NCI-H187 treated with DMSO at 0.1 percent for 48 hours (cell line): ENCODE measurements at places on chromosomes 11 and 22.
A peak's percentile ranks its signal among the peaks of the same experiment; 100 is the strongest.

- DNase-seq, result no peak
Observed at GRCh38 chr11:24589064-24589463, 92.2 kb downstream of the LUZP2 start.

- no peak for DNase-seq
Observed at GRCh38 chr11:8040921-8041285, 40.1 kb upstream of the TUB start.

- DNase-seq, result no peak
Observed at GRCh38 chr11:50075856-50076255, 43.2 kb downstream of the OR4C45 start.

- DNase-seq, result no peak
Observed at GRCh38 chr11:61505640-61506155, 2.9 kb upstream of the LRRC10B start.

DNA sequence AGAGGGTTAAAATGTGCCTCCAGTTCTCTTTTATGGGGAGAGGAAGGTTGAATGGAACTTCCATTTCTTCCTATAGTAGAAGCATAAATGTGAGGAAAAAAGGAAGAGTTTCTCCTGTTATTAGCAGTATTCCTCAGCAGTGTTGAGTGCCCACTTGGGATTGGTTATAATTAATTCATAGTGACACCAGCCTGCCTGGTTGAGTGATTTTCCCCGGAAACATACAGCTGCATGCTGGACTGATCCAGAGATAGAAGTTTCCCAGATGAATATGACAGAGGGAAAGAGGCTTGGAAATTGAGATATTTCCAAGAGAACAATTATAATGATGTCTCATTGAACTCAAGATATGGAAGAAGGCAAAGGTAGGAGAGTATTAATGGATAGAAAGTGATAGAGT is 28.3 kb downstream of the RAB39A start:
- no peak for DNase-seq

DNA sequence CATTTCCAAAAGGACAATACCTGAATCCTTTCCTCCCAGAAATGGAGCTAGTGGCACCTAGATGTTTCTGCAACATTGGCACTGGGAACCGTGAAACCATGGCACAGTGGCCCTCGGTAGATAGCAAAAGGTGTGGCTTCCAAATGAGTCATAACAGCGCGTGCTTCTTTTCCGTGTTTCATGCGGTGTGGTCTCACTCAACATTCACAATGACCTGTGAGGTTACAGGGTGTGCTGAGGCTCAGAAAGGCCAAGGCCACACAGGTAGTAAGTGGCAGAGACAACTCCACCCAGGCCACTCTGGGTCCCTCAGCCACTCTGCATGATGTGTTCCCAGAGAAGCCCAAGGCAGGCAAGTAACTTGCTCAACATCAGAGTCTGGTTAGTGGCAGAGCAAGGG is 67.4 kb downstream of the TP53I11 start:
- no peak for DNase-seq

- no peak for DNase-seq
Observed at GRCh38 chr22:45957826-45958225, 19.1 kb downstream of the WNT7B start.

DNA sequence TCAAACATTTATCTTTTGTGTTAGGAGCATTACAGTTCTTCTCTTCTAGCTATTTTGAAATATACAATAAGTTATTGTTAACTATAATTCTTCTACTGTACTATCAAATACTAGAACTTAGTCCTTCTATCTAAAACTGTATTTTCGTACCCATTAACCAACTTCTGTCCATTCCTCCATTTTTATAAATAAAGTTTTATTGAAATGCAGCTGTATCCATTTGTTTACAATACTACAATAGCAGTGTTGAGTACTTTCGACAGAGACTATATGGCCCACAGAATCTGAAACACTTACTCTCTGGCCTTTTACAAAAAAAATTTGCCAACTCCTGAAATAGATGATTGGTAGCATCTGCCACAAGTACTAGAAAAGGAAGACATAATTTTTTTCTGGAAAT is 4.7 kb upstream of the SLC35C1 start:
- DNase-seq, result no peak

GRCh38 chr11:96647621-96648020 is 257.8 kb downstream of the JRKL start:
- DNase-seq, result no peak

- DNase-seq, result no peak
Observed at GRCh38 chr11:110044226-110044968, 48.8 kb upstream of the ZC3H12C start.

DNA sequence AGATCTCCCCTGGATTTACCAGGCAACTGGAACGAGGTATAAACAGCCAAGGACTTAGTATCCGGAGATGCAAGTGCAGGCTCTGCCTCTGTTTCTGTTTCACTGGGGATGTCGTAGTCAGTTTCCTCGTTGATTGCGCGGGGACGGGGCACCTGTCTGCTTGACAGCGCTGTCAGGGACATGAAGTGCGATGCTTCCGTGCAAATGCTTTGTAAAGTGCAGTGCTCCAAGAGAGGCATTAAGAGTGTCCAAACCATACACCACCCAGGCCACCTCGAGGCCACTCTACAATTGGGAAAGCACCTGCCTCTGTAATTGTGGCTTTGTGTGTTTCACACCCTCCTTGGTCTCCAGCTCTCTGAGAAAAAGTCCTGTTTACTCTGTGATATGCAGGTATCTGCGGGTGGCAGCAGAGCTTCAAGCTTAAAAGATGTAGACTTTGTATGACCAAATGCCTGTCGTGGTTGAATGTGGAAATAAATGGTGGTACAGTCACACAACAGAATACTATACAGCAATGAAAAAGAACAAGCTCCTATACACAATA is 18.6 kb upstream of the CD5 start:
- DNase-seq, result no peak

- DNase-seq, result no peak
Observed at GRCh38 chr11:64017945-64018224, 17.8 kb upstream of the FLRT1 start.

DNA sequence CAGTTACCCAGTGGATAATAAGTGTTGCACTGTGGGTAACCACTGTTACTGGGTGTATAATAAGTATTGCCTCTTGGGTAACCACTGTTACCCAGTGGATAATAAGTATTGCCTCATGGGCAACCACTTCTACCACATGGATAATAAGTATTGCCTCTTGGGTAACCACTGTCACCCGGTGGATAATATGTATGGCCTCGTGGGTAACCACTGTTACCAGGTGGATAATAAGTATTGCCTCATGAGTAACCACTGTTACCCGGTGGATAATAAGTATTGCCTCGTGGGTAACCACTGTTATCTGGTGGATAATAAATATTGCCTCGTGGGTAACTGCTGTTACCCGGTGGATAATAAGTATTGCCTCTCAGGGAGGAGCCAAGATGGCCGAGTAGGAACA is 29.7 kb upstream of the NXPE4 start:
- DNase-seq, result no peak

GRCh38 chr11:21634956-21635355 is 557.9 kb upstream of the ANO5 start:
- no peak for DNase-seq

GRCh38 chr11:92980312-92980711 is 10.9 kb downstream of the MTNR1B start:
- no peak for DNase-seq

DNA sequence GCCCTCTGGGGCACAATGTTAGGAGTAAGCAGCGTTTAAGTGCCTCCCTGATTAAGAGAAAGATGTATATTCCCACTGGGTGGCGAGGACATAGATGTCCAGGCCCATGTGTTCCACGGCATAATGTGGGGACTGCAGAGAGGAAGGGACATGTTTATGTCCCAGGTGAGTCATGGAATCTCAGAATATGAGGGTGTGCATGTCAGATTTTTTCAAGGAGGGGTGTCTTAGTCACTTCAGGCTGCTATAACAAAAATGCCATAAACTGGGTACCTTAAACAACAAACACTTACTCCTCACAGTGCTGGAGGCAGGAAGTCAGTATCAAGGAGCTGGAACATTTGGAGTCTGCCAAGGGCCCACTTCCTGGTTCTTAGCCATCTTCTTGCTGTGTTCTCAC is 55.1 kb downstream of the BCR start:
- DNase-seq, result no peak

DNA sequence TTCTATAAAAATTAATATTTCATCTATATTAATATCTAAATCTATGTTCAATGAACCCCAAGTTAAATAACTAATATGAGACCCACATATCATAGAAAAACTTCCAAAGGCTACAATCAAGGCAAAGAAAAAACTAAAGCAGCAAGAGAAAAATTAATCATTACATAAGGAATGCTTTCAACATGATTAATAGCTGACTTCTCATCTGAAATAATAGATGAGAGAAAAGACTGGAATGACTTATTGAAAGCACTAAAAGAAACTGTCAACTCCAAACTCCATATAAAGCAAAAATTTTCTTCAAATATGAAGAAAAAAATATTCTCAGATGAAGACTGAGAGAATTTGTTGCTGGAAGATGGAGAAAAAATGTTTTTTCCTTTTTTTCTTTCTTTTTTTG is 13.0 kb downstream of the TRIM5 start:
- DNase-seq, result no peak

DNA sequence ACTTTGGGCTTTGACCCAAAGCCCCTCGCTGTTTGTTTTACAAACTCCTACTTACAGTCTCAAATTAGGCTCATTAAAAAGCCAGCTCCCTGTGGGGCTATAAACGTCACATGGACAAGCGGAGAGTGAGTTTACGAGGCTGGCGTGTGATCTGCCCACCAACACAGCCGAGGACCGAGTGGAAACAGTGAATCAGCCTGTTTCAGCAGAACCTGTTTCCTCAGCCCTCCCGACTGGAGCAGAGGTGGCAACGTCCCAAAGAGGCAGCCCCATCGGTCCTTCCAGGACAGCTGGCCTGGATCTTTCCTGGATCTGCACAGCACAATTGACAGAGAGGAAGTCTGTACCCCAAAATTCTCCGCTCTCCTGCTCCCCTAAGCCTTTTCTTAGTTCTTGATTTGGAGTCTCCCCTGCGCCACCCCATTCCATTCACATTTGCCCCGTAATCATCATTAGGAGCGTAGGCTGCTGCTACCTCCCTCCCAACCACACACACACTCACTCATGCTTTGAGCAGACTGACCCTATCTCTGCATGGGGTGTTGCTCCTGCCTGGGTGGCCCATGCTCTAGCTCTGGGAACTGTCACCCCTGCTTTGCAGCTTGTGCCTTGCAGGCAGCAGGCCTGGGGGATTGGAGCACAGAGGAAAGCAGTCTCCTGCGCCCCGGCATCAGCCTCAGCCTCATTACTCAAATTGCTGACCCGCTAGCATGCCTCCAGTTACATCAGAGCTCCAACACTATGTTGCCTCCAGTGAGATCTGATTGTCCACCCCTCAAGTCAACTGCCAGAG is 117.8 kb downstream of the NAT10 start:
- no peak for DNase-seq

DNA sequence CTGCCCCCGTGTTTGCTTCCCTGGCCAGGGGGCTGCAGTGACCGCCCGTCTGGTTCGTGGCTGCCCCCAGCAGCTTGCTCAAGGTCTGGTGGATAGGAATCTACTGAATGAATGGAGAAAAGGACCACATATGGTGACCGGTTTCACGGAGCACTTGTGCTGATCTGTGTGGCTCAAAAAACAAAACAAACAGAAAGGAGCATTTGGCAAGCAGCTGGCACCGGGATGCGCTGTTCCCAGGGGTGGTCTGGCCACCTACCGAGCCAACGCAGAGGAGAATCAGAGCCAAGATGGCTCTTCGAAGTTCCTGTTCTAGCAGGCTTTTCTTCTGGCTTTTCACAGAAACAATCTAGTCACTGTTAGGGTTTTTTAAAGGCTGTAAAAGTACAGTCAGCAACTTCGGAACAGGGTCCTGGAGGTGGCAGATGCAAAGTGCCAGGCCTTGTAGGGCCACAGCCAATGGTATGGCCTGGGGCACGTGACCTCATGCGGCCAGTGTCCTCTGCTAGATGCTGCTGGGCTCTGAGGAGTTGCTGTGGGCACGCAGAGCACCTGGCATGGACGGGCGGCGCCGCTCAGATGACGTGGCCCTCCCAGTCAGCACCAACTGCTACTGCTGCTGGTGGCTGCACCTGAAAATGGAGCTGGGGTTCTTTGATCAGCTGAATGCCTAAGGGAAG is 27.3 kb upstream of the PACSIN2 start:
- DNase-seq, result no peak

GRCh38 chr11:17811352-17811751 is 76.8 kb downstream of the KCNC1 start:
- no peak for DNase-seq

GRCh38 chr11:30314625-30315024 is 8.3 kb upstream of the ARL14EP start:
- DNase-seq, result no peak

- DNase-seq, result no peak
Observed at GRCh38 chr22:46865052-46865434, 102.6 kb downstream of the TBC1D22A start.

GRCh38 chr11:69801513-69802335 is 17.5 kb downstream of the FGF3 start:
- no peak for DNase-seq

DNA sequence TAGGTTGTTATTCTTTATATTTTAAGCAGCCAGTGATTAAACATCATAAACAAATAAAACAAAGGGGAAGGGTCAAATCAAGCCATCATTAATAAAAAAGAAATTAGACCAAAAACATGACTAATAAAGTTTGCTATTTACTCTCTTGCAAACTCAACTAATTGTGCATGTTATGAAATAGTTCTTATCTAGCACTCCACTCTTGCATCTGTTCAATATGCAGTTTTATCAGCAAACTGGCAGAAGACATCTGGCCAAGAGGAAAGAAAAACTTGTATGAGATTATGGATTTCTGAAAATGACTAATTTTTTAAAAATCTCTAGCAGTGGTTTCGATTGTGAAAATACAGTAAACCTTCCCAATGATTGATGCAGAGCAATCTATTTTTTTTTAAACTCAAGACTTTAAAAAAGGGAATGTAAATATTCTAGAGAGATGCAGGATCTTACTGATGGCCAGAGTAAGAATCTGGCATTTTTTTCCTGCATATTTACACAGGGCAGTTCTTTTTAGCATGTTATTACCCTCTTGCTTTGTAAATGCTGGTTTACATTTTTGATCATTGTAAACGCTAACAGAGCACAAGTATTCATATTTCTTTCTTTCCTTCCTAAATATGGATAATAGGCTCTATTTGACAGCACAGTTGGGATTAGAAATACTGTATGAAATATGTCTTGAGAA is 83.3 kb downstream of the GRIA4 start:
- DNase-seq, result no peak

DNA sequence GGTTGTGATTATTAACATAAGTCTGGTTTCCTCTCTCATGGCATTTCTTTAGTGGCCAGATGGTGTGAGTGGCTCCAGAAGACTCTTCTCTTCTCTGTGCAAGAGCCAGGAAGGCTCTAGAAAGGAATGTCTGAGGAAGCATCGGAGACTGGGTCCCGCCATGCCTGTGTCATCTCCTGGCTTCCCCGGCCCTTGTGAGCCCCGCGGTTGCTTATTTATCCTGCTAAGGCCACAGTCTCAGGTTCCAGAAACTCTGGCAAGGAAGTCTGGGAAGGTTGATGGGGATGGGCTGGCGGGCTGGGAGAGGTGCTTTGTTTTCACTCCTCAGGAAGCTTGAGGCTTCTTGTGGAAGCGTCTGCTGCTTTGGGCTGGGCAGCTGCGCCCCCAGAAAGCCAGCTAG is 18.9 kb downstream of the BCR start:
- DNase-seq, result no peak

GRCh38 chr11:95231127-95231880 is at the start of gene SESN3:
Gene SESN3 (minus strand): TSS chr11:95231202. CDS start chr11:95230860, 342 bp downstream.
- DNase-seq, result peak; percentile 98

- no peak for DNase-seq
Observed at GRCh38 chr11:103844327-103845215, 191.9 kb upstream of the DDI1 start.

GRCh38 chr11:17368551-17368950 is 17.0 kb downstream of the NCR3LG1 start:
- no peak for DNase-seq
